ENCODE measurements at places on chromosomes 12 and 14.

- no peak for DNase-seq
Measured at GRCh38 chr12:130994821-130995375, 41.2 kb downstream of the ADGRD1 start.

GRCh38 chr12:52216807-52217206 lies 16.2 kb upstream of the KRT7 start:
- no peak for DNase-seq

DNA sequence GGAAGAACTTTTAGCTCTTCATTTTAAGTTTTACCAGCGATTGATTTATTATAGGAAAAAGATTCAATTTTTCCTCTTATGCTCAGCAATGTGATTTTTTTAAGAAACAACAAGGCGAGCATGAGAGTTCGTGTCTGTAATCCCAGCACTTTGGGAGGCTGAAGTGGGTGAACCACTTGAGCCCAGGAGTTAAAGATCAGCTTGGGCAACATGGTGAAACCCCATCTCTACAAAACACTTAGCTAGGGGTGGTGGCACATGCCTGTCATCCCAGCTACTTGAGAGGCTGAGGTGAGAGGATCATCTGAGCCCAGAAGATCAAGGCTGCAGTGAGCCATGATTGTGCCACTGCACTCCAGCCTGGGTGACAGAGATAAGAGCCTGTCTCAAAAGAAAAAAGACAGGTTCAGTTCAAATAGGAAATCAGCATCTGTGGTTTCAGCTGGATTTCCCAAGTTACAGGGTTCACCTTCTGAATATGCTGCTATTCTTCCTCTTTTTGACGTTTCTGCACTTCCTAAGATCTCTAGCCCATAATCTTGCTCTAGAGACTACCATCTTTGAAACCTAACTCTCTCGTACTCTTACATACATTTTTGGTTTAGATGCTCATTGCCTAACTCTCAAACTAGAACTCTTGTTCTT lies 274.7 kb downstream of the SEC23A start:
- DNase-seq, result peak; percentile 18

GRCh38 chr12:94139816-94140215 lies 8.6 kb upstream of the PLXNC1 start:
- no peak for DNase-seq

Measured in DMS79 treated with DMSO at 0.1 percent for 48 hours (cell line).